ENCODE measurements at places on chromosomes 12 and 14. TPM values are rescaled to one million over a fixed set of nuclear protein-coding genes. Genes with fewer than 3 reads are reported as not detected.

Gene RNF212B
- total RNA-seq: not detected

Gene HOXC12
- total RNA-seq: not detected

Gene CIROP
- total RNA-seq: not detected

Gene ANP32D
- total RNA-seq: not detected

Gene P2RX2
- total RNA-seq: not detected

Gene GPR162
- 9.4 TPM for total RNA-seq

Gene IFNG-AS1
- total RNA-seq: not detected

All from thoracic aorta endothelial cell (primary cell).